ENCODE measurements at places on chromosomes 16 and 17.

DNA sequence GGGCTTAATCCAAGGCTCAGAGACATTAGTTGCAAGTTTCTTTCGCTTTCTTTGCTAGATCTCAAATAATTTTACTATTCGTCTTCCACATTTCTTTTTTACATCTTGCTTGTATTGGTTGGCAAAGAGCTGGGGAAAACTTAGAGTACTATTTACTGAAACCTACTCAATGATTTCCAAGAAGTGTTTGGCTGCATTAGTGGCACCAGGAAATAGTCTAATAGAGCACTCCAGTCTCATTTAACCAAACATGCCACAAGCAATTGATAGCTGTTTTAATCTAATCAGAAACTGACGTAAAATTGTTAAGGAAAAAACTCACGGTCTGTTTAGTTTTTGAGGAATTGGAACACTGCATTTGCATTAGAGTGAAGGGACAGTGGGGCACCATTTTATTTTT lies 29.0 kb downstream of the NUP93 start:
- DNase-seq, result no peak

- no peak for DNase-seq
Observed at GRCh38 chr16:74650966-74651567, 15.6 kb downstream of the RFWD3 start.

DNA sequence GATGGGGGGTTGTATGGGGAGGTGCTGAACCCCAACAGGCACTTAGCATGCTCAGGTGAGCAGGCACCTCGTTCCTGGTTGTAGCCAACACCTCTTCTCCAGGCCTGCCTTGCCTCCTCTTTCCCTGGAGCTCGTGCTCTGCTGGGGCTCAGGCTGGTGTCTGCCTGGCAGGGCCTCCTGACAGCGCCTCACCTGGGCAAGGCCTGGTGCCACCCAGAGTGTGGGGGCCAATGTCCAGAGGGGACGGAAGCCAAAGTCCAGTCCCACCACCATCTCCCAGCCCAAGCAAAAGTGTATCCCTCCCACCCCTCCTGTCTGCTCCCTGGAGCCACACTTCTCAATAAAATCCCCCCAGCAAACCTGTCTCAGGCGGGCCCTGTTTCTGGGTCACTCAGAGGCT lies 304.2 kb upstream of the TNRC6C start:
- no peak for DNase-seq

DNA sequence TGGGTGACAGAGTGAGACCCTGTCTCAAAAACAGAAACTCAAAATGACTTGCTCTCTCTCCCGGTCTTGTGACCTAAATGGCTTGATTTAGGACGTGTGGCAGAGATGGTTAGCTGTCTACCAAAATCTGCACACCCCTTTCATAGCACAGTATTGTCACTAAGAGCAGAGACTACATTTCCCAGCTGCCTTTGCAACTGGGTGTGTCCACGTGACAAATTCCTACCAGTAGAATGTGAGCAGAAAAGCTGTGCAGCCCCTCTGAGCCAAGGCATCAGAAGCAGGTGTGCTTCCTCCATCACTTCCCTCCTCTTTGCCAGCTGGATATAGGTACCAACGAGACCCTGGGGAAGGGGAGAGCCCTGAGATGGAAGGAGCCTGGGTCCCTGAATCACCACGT lies 25.5 kb downstream of the GPR142 start:
- peak; percentile 11 for DNase-seq

- no peak for DNase-seq
Observed at GRCh38 chr16:4923853-4924252, 13.1 kb downstream of the PPL start.

DNA sequence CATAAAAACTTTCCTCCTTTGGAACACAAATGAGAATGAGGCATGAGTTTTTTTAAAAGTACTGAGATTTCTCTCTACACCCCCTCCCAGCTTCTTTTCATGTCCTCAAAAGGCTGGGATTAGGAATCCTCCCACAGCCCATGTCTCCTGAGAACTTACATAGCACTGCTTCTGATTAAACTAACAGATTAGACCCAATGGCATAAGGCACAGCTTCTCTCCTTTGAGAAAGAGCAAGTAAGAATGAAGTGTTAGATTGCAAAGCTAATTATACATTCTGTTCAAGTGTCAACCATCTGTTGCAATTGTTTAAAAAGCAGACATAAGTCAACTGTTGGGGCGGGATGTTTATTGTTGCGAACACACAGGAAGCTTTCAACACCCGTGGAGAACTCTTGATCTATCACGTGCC lies 715.1 kb downstream of the CDH11 start:
- DNase-seq, result no peak

DNA sequence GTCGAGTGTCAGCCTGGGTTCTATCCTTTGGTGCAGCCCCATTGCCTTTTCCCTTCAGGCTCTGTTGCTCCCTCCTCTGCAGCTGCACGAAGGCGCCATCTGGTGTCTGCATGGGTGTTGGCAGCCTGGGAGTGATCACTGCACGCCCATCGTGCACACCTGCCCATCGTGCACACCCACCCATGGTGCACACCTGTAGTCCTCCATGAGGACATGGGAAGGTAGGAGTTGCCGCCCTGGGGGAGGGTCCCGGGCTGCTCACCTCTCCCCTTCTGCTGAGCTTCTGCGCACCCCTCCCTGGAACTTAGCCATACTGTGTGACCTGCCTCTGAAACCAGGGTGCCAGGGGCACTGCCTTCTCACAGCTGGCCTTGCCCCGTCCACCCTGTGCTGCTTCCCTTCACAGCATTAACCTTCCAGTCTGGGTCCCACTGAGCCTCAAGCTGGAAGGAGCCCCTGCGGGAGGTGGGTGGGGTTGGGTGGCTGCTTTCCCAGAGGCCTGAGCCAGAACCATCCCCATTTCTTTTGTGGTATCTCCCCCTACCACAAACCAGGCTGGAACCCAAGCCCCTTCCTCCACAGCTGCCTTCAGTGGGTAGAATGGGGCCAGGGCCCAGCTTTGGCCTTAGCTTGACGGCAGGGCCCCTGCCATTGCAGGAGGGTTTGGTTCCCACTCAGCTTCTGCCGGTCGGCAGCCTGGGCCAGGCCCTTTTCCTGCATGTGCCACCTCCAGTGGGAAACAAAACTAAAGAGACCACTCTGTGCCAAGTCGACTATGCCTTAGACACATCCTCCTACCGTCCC lies 2.9 kb downstream of the CTRL start:
- peak; percentile 81 for DNase-seq

GRCh38 chr16:4285167-4285566 lies 12.3 kb upstream of the TFAP4 start:
- no peak for DNase-seq

DNA sequence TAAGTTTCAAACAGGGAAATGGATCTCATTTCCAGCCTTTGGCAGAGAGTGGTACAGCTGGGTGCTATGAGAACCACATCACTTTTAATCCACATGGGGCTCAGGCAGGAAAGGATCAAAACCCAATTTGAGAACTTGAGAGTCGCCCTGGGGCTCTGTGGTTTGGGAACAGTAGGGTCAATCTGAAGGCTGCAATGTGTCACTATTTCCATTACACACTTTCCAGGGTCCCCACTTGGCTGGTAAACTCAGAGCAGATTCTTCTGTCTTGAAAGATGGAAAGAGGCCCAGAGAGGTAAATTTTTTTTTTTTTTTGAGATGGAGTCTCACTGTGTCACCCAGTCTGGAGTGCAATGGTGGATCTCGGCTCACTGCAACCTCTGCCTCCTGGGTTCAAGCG lies 6.7 kb upstream of the HIGD1B start:
- DNase-seq, result no peak

DNA sequence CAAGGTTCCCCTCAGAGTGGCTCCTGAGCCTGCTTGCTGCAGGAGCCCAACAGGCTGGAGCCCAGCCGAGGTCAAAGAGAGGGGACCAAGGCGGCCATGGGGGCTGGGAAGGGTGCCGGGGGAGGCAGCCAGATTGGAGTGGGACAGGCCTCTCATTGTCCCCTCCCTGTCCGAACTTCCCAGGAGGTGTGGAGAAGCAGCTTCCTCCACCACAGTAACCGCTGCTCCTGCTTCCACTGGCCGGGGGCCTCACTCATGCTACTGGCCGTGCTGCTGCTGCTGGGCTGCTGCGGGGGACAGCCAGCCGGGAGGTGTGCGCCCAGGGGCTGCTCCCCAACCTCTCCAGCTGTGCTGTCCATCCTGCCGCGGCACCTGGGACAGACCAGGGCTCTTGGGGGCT lies 29.3 kb downstream of the TMEM94 start:
- DNase-seq, result no peak

GRCh38 chr17:76411247-76411646 lies 26.8 kb downstream of the SPHK1 start:
- DNase-seq, result no peak

GRCh38 chr16:14186007-14186794 lies 115.1 kb downstream of the MRTFB start:
- peak; percentile 3 for DNase-seq

- DNase-seq, result no peak
Observed at GRCh38 chr17:43767053-43767712, 8.6 kb upstream of the SOST start.

GRCh38 chr17:41613277-41614082 lies 913 bp upstream of the KRT16 start:
- DNase-seq, result no peak

- DNase-seq, result no peak
Observed at GRCh38 chr17:41013606-41014005, 4.7 kb upstream of the KRTAP3-1 start.

DNA sequence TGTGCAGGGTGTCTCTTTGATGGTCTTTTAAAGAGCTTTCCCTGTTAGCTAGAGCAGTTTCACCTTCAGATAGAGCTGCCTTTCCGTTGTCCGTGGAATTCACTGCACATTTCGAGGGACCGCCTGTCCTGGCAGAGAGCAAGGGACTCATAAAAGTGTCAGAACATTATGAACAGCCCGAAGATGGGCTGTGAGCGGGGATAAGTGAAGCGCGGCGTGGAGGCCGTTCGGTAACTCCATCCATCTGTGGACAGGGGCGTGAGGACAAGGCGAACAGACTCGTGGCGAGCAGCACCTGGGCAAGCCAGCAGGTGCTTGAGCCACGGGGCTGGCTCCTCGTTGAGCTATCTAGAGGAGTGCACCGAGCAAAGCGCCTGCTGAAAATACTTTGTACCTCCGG lies 371.2 kb downstream of the MAF start:
- no peak for DNase-seq

DNA sequence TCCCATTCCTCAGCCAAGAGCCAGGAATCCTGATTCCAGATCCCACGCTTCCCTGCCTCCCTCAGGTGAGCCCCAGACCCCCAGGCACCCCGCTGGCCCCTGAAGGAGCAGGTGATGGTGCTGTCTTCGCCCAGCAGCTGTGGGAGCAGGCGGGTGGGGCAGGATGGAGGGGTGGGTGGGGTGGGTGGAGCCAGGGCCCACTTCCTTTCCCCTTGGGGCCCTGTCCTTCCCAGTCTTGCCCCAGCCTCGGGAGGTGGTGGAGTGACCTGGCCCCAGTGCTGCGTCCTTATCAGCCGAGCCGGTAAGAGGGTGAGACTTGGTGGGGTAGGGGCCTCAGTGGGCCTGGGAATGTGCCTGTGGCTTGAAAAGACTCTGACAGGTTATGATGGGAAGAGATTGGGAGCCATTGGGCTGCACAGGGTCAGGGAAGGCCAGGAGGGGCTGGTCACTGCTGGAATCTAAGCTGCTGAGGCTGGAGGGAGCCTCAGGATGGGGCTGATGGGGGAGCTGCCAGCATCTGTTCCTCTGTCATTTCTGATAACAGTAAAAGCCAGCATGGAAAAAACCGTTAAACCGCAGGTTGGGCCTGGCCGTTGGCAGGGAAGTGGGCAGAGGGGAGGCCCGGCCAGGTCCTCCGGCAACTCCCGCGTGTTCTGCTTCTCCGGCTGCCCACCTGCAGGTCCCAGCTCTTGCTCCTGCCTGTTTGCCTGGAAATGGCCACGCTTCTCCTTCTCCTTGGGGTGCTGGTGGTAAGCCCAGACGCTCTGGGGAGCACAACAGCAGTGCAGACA lies at the start of gene SPN:
SPN (plus strand) TSS at position 232 of the 791 bp plus-strand sequence; CDS start at position 714, 482 bp downstream.
- peak; percentile 77 for DNase-seq

- no peak for DNase-seq
Observed at GRCh38 chr17:48155889-48156611, 48.5 kb downstream of the SNX11 start.

- DNase-seq, result no peak
Observed at GRCh38 chr17:32161029-32161428, 18.7 kb downstream of the RHOT1 start.

- DNase-seq, result peak; percentile 61
Observed at GRCh38 chr17:40915199-40915661, 22.2 kb downstream of the KRT23 start.

GRCh38 chr17:62045517-62045916 lies 19.6 kb downstream of the MED13 start:
- no peak for DNase-seq

GRCh38 chr17:4953451-4953961 lies 2.6 kb downstream of the ENO3 start:
- no peak for DNase-seq

GRCh38 chr17:81151278-81151677 lies 14.0 kb upstream of the PVALEF start:
- no peak for DNase-seq

GRCh38 chr16:19008245-19009169 lies 24.8 kb downstream of the TMC7 start:
- DNase-seq, result peak; percentile 16

- DNase-seq, result no peak
Observed at GRCh38 chr17:65008882-65009281, 47.7 kb downstream of the GNA13 start.

GRCh38 chr16:15966836-15967546 lies 17.6 kb downstream of the ABCC1 start:
- DNase-seq, result no peak

- DNase-seq, result peak; percentile 58
Observed at GRCh38 chr17:40086150-40087044, 14.0 kb downstream of the NR1D1 start.

DNA sequence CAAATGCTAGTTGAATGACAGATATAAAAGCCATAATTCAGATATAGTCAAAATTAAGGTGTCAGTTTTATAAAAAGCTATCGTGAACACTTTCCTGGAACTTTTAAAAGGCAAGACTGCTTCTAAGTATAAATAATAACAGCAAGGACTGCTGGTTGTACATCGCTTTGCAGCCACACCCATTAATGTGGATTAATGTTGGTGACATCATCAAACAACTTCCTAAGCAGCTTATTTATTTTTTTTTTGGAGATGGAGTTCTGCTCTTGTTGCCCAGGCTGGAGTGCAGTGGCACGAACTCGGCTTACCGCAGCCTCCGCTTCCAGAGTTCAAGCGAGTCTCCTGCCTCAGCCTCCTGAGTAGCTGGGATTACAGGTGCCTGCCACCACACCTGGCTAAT lies 4.6 kb downstream of the GNA13 start:
- DNase-seq, result no peak

GRCh38 chr16:8594149-8594666 lies 3.9 kb upstream of the TMEM114 start:
- DNase-seq, result peak; percentile 6

DNA sequence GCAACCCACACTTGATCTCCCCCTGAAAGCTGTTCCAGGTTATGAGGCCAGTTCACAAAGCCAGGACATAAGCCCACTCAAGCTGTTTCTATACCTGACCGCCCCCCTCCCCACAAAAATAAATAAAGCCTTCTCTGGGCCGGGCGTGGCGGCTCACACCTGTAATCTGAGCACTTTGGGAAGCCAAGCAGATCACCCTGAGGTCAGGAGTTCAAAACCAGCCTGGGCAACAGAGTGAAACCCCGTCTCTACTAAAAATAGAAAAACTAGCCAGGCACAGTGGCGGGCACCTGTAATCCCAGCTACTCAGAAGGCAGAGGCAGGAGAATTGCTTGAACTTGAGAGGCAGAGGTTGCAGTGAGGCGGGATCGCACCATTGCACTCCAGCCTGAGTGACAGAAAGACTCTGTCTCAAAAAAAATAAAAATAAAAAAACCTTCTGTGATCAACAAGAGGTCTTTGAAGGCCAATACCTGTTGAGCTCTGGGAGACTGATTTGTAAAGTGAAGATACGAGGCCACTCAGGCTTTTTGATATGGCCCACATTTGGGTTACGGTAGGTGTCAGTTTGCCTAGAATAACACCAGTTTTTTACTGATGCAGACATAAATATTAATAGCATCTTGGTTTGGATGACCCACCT lies 2.2 kb downstream of the KDM8 start:
- no peak for DNase-seq

All from GM12865 (cell line).